ENCODE measurements at places on chromosomes 16 and 17.

DNA sequence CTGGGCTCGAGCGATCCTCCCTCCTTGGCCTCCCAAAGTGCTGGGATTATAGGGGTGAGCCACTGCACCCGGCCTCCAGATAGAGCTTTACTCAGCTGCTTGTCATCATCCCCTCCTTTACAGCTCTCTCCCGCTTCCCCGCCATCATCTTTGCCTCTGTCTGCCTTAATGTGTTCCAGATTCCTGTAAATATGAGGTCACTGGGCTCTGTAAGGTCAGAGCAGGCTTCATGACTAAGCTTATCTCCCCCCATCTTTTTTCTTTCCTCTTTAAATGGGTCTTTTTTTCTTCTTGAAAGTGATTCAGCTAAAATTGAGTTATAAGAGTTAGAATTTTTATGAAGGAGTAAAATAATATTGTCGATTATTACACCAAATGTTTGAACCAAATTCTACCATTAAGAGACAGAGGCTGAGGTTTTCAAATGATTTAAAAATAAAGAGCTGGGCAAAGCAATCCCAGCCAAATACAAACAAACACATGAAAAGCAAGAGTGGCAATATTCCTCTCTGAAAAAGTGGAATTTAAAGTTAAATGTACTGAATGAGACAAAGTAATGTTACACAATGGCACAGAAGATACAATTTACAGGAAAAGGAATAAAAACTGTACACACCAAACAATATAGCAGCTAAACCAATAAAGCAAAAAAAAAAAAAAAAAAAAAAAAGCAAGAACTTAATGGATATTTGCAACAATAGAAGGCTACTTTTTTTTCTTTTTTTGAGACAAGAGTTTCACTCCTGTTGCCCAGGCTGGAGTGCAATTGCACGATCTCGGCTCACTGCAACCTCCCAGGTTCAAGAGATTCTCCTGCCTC lies 62.1 kb downstream of the CRISPLD2 start:
- DNase-seq, result peak; percentile 34

DNA sequence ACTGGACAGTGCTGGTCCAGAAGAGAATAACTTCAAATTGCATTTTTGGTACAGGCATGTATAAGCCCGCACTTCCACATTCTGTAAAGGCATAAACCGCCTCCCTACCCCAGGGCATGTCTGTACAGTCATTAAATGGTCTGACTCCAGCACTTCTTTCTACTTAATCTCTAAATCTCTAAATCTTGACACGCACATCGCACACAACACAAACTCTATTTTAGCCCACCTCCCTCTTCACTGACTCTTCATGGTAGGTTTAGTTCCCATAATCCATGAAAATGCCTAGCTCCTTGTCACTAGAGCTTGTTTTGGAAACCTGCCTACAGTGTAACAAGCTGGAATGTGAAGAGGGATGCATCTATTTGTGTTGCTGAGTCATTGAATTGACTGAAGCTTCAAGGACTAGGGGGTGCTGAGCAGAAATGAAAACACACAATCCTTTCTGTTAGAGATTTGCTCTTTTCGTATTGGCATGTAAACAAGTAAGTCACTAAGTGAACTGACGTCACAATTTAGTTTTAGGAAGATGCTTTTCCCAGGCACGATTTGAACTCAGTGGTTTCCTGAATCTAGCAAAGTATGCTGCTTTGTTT lies 1.6 kb upstream of the DUSP14 start:
- DNase-seq, result no peak

DNA sequence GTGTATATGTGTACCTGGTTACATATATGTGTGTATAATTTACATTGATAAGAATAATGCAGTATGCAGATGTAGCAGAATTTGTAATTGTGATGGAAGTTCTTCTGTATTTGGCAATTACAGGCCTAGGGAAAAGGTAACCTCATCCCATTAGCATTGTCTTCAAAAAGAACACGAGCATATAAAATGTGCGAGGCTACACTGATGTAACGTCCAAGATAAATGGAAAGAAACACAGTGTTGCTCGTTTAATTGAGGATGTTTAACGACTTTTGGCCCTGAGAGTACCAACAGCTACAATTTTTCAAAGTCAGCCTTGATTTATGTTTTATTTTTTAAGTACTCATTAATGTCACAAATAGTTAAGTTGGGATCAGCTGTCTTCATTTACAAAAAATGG lies 703.5 kb upstream of the RBFOX1 start:
- DNase-seq, result no peak

GRCh38 chr17:77163511-77164280 lies 22.9 kb downstream of the SEC14L1 start:
- no peak for DNase-seq

DNA sequence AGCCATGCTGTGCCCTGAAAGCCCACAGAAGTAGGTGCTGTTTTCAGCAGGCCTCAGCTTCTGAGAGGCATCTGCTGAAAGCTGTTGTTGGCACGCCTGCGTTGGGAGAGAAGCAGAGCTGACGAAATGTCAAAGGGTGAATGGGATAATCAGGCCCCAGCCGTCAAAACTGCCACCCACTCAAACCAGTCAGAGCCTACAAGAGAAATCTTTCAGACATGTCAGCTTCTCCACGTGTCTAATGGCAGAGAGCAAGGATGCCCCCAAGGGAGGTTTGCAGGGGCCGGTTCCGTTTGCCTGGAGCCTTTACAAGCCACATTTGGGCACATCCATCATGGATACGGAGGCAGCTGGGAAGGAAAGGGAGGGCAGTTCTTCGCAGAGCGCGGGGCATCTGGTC lies 568.2 kb upstream of the EEF2KMT start:
- DNase-seq, result no peak

DNA sequence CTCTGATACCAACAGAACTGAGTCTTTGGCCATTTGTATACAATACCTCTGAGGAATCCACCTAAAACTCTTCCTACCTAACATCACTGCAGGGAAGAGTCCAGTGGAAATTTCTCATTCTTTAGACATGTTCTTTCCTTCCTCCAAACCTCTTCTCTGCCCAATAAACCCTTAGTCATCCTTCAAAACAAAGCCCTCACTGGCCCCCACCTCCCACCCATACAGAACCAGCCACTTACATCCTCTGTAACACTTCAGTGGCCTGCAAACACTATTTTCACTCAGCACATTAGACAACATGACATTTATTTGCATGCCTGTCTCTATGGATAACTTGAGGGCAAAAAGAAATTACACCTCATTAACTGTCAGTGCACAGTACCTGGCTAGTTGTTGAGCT lies 200.3 kb upstream of the NOG start:
- no peak for DNase-seq

DNA sequence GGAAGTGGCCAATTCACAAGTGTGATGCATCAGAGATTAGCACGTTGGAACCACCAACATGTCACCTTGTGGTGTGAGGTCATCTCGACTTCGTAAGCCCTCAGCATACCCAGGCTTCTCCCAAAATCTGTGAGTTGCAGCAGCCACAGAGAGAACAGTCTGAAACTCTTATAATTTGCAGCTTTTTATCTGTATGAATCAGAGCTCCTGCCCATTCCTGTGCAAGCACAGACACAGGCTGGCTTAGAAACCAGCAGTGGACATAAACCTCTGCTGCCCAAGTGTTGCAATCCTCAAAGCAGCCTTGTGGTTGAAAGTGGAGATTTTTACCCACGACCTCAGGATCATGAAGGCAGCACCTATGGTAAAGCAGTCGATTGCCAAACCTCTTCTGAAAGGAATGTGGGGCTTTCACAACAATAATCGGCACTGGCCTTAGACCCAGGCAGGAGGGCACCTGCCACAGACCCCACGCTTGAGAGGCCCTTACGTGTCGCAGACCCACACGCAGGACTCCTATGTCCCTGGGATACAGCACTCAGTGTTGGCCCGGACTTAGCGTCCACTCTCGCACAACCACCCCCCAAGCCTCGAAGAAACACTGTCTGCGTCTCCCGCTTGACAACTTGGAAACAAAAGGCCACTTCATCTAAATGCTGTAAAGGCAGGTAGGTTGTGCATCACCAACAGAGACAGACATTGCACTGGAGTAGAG lies 24.5 kb upstream of the OSGIN1 start:
- no peak for DNase-seq

DNA sequence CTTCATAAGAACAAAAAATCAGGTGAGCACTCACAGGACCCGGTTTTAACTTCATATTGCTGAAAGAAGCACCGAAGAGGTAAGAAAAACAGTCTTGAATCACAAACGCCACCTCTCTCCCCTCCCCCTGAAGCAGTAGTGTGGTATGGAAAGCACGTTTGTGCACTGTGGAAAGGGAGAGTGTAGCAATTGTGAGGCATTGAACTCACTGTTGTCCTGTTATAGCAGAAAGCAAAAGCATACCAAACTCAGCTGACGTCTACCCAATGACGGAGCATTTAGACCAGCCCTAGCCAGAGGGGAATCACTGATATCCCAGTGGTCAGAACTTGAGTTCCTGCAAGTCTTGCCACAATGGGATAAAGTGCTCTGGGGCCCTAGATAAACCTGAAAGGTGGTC lies 98.8 kb downstream of the DYNLRB2 start:
- DNase-seq, result no peak

GRCh38 chr17:46730026-46730425 lies 88.5 kb downstream of the WNT3 start:
- DNase-seq, result no peak

- DNase-seq, result peak; percentile 18
These were observed 341 bp downstream of the SLC7A6OS start for GRCh38 chr16:68310437-68310773.

DNA sequence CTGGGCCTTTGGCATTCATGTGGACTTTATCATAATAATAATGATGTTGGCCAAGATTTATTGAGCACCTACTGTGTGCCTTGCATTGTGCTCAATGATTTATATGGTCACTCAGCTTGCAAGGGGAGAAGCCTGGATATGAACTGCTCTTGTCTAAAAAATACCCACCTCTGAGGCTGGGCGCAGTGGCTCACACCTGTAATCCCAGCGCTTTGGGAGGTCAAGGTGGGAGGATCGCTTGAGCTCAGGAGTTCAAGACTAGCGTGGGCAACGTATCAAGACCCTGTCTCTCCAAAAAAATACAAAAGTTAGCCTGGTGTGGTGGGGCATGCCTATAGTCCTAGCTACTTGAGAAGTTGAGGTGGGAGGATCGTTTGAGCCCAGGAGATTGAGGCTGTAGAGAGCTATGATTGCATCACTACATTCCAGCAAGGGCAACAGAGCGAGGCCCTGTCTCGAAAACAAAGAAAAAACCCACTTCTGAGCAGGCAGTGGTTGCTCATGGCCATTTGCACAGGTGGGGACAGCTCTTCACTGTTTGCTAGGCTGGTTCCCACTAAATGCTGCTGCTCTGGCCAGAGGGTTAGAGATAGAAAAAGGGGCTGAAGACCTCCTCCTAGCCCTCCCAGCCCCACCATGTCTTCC lies 4.3 kb upstream of the ADGRG1 start:
- DNase-seq, result no peak

- no peak for DNase-seq
These were observed 7.9 kb upstream of the CLDN9 start for GRCh38 chr16:3004781-3005284.

- DNase-seq, result no peak
These were observed 9.1 kb upstream of the SLC12A3 start for GRCh38 chr16:56855946-56856345.

- DNase-seq, result no peak
These were observed 52.2 kb downstream of the NDE1 start for GRCh38 chr16:15701975-15702970.

- DNase-seq, result no peak
These were observed 79.8 kb downstream of the HELZ start for GRCh38 chr17:67165201-67165600.

- no peak for DNase-seq
These were observed 277.9 kb upstream of the MON1B start for GRCh38 chr16:76913046-76913445.

DNA sequence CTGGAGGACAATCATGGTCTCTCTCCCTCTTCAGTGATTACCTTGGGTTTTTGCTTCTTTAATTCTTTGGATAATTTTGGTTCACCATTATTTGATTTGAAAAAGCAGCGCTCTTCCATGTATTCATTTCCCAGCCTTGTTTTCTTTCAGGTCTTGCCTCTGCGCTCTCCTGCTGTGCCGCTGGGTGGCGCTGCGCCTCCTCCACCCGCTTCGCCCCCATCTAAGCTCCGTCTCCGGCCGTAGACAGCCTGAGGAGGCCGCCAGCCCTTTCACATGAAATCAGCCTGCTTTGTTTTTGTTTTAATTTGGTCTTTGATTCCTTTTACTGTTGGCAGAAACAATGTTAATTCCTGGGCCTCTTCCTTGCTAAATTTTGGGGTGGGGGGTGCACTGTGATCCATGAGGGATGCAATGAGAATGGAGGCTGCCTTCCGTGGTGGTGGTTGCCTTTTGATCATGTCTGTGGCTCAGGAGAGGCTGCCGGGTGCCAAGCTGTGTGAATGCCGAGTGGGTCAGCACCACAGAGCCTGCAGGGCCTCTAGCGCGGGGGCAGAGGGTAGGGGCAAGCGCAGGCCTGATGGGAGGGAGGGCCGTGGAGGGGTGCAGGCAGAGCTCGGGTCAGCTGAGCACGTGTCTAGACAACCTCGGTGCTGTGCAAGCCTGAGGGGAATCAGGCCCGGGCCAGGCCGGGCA lies 64.1 kb downstream of the PLD6 start:
- peak; percentile 45 for DNase-seq

DNA sequence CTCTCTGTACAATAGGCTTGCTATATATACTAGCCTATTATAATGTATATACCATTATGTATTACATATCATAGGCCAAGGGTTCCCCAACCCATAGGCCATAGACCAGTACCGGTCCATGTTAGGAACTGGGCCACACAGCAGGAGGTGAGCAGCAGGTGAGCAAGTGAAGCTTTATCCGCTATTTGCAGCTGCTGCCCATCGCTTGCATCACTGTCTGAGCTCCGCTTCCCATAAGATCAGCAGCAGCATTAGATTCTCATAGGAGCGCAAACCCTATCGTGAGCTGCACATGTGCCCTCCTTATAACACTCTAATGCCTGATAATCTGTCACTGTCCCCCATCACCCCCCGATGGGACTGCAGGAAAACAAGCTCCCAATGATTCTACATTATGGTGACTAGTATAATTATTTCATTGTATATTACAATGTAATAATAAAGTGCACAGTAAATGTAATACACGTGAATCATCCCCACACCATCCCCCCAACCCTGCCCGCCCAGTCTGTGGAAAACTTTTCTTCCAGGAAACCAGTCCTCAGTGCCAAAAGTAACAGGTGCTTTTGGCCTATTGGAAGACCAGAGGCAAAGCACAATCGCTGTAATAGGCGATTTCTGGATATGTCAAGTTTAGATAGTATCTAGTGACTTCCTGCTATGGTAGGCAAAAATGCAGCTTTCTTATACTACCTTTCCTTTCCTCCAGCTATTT lies 84.1 kb downstream of the MYH11 start:
- no peak for DNase-seq

GRCh38 chr17:80795754-80796153 lies 195.9 kb upstream of the CHMP6 start:
- DNase-seq, result peak; percentile 66

Measured in BE2C (cell line).